Stimulated activated CD4-positive, alpha-beta T cell treated with anti-CD3 and anti-CD28 coated beads, Interleukin-4, amount 100 ng/mL, for 24 hours (primary cell): ENCODE measurements at places on chromosomes 1 and 21.

- DNase-seq, result no peak
Observed at GRCh38 chr1:196774603-196775002, at the start of gene CFHR3. Gene CFHR3, plus strand, starts transcription at chr1:196774840. Its CDS starts 47 bp downstream, at chr1:196774887.

- no peak for DNase-seq
Observed at GRCh38 chr1:150543500-150544143, 5.6 kb upstream of the ADAMTSL4 start.

DNA sequence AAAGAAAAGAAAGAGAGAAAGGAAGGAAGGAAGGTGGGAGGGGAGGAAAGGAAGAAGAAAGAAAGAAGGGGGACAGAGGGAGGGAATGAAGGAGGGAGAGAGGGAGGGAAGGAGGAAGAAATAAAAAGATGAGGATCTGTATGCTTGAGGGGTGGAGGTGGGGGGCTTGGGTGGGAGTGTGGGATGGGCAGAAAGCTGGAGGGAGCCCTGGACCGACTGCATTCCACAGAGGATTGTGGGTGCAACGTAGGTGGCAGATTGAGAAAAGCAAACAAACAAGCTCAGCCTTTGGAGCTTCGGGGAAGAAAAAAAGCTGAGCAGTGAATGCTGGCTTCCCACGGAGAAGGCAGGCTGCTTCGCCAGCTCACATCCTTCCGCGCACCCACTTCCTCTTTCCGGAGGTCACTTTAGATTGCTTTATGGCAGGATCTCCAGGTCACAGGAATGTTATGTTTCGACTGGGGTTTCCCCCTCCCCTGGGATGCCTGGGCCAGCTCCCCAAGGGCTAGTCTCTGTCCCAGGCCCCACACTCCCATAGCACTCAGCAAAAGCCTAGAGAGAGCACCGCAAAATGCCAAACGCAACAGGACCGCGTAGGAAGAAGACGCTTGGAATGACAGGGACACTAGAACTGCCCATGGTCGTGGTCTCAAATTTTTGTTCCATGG lies 20.7 kb upstream of the LGALS8 start:
- peak; percentile 11 for DNase-seq

GRCh38 chr1:3547055-3548005 lies 64.0 kb downstream of the MEGF6 start:
- no peak for DNase-seq

DNA sequence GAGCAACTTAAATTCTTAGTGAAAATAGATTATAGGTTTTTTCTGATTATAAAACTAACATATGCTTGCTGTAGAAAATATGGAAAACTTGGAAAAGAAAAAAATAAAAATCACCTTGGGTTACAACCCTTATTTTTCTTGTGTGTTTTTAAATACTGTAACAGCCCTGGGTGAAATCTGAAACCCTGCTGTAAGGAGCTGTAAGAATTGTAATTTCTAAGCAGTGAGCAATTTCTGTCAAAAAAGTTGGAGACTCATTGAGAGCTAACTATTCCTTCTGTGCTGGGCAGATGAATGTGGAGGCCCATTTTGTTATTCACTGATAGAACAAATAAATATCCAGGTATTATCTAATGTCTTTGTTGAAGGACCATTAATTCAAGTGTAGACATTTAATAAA lies 42.6 kb downstream of the ADCY10 start:
- no peak for DNase-seq

GRCh38 chr21:45562965-45563364 lies 20.7 kb upstream of the SLC19A1 start:
- DNase-seq, result no peak

GRCh38 chr1:153384958-153385580 lies 5.8 kb downstream of the S100A8 start:
- no peak for DNase-seq

- DNase-seq, result no peak
Observed at GRCh38 chr1:15899266-15899665, 51.8 kb downstream of the SPEN start.

GRCh38 chr1:223358826-223359225 lies 5.2 kb downstream of the SUSD4 start:
- DNase-seq, result no peak

GRCh38 chr1:1435106-1435903 lies at the start of gene VWA1:
Gene VWA1, plus strand, starts transcription at chr1:1435690. Its CDS starts 59 bp downstream, at chr1:1435749.
- peak; percentile 60 for DNase-seq

GRCh38 chr1:56002231-56002630 lies 577.1 kb downstream of the PLPP3 start:
- no peak for DNase-seq

DNA sequence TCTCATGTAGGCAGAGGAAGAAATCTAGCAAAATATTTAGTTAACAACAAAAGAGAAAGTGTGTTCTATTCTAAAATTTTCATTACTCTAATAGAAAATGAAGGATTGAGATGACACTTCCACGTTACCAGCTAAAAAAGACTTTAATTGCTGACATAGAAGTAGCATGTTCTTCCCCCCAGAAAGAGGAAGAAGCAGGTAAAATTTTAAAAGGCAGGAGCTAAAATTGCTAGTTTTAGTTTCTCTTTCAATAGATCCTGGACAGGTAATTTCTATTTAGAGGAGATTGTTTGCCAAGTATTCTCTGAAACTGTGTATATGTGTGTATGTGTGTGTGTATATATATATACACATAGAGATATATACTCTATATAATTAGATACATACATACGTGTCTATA lies 248.1 kb upstream of the FMN2 start:
- no peak for DNase-seq

DNA sequence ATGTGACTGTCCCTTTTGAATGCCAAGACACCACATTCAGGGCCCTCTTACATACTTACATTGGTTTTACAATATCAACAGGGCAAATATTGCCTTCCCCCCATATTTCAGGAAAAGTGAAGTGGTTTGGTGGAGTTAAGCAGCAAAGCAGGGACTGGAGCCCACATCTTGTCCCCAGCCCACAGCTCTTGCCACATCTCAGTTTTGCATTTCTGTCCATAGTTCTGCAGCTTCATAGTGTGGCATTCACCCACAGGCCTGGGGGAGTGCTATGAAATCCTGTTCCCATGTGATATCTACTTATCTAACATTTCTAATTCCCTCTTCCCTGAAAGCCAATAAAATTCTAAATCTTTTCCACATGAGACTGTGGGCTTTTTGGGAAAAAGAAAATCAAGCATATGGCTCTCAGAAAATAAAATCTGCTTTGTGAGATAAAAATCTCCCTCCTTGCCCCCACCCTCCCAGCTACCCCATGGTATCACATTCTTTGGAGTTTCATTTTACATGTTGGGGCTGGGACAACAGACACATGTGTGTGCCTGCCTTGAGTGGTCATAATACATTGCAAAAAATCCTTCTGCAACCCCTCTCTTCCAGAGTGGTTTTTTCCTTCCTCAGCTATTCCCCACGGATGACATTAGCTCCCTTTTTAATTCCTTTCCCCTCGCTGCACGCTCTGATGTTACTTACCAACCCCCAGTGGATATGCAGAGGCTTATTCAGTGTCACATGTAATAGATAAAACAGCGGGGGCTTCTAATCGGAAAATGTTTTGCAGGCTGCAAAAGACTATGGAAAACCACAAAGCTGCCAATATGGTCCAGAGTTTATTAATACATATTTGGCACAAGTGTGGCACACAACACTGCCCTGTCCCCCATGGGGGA lies 20.5 kb upstream of the CD2 start:
- DNase-seq, result no peak

DNA sequence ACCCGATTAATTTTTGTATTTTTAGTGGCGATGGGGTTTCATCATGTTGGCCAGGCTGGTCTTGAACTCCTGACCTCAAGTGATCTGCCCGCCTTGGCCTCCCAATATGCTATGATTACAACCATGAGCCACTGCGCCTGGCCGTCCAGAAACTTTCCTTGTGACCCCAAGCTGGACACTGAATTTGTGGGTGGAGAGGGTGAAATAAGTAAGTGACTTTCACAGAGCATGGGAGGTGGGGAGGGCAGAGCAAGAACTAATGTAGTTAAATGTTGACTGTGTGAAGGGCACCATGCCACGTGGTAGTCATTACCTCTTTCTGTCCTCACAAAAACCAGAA lies 2.7 kb upstream of the UTP11 start:
- DNase-seq, result no peak

- no peak for DNase-seq
Observed at GRCh38 chr1:29239142-29239541, 2.8 kb downstream of the PTPRU start.

- no peak for DNase-seq
Observed at GRCh38 chr1:239939602-239940001, 152.1 kb upstream of the FMN2 start.

- no peak for DNase-seq
Observed at GRCh38 chr1:109228167-109228566, 14.4 kb downstream of the SARS1 start.

DNA sequence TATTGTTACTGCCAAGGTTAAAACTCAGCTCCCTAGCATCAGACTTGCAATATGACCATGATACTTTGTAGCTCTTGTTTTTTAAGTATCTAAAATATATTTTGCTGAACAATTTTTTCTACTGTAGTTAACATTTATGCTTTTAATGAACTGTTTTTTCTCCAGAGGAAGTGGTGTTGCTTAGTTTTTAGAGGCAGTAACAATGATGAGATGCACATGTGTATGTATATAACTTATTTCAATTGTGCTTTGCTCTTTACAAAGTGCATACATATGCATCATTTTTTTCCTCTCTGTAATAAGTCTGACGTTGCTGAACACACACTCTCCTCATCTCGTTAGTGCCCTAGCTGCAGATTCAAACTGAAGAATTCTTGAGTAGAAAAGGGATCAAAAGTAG lies 418.8 kb downstream of the ZP4 start:
- no peak for DNase-seq

- DNase-seq, result no peak
Observed at GRCh38 chr1:184759112-184759511, 4.5 kb upstream of the EDEM3 start.

DNA sequence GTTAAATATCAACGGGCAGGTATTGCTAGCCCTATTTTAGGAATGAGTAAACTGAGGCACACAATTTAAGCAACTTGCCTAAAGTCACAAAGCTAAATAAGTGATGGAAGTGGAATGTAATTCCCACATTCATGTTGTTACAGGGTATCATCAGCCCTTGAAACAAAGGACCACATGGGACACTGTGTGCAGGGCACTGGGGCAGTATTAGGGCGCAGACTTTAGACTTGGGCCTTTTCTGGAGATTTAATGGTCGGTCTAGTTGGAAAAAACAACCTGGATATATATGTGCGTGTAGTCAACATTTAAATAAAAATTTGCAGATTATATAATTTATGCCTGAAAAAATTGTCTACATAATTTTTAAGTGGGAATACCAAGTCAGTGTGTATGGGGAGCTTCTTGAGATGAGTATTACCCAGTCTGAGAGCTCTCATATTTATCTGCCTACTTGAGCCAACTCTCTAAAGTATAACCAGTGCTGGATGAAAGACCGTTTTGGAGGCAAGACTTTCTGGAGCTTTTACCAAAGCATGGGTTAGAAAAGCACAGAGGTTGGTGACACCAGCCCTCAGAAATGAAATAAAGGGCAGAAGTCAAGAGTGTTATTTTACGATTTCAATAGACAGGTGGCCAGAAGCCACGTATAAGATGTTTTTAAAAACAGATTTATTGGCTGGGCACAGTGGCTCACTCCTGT lies 1.6 kb downstream of the KDM1A start:
- no peak for DNase-seq

GRCh38 chr1:208977638-208978256 lies 605.8 kb upstream of the CAMK1G start:
- no peak for DNase-seq

DNA sequence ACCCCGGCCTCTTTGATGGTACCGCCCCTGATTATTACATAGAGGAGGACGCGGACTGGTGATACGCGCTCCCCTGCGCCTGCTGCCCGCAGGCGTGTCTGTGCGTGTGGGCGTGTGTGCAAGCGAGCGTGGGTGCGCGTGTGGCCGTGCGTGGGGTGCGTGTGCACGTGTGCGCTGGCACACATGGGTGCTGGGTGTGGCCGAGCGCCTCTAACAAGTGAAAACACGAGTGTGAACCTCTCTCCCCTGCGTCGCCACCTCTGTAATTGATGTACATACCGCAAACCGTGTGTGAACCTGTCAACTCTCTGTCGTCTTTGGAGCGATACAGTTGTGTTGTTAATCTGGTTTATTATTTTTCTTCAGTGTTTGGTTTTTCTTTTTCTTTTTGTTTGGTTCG lies 87.8 kb upstream of the TMEM51 start:
- DNase-seq, result no peak

DNA sequence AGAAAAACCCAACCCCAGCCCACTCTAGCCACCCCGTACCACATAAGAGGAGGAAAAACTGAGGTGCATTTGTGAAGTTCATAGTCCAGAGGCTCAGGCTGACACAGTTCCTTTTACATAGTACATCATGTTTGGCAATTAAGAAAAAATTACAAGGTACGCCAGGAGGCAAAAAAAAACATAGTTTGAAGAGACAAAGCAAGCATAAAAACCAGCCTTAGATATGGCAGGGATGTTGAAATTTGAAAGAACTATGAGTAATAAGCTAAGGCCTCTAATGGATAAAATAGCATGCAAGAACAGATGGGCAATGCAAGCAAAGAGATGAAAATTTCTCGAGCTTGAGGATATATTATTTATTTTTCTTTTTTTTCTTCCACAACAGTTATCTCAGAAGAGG lies 31.9 kb downstream of the MIXL1 start:
- no peak for DNase-seq

- no peak for DNase-seq
Observed at GRCh38 chr1:28417441-28417922, 47.9 kb downstream of the PHACTR4 start.

DNA sequence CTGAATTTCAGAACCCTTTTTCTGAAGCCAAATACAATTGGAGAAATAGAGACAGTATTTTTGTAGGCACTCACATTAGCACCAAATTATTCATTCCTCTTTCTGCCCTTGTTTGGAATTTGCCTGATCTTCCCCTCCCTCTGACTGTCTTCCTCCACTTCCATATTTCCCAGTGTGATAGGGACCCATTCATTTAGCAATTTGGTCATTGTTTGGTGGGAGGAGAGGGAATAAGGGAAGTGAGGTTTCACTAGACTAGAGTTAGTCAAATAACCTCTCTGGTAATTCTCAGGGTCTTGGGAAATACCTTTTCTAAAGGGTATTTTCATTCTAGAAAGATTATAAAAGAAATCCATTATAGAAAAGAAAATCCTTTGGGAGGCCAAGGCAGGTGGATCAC lies 31.0 kb upstream of the MTMR11 start:
- DNase-seq, result no peak

- DNase-seq, result no peak
Observed at GRCh38 chr1:183096894-183097293, 73.7 kb downstream of the LAMC1 start.

DNA sequence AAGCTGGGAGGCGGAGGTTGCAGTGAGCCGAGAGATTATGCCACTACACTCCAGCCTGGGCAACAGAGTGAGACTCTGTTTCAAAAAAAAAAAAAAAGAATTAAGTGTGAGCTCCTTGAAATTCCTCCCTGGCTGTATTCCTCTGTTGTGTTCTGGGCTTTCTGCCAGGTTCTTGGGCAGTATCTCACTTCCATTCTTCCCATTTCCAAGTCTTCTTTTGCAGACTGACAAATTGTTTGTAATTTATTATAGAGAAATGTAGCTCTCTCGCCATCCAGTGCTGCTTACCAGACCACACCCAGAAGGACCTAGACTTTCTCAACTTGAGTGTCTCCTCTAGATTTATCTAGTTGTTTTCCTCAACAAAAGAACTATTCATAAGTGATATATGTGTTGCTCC lies 105.0 kb upstream of the ADGRL2 start:
- DNase-seq, result no peak

- no peak for DNase-seq
Observed at GRCh38 chr1:209587789-209588188, 4.3 kb downstream of the CAMK1G start.

GRCh38 chr21:36425286-36425685 lies 40.1 kb downstream of the CHAF1B start:
- DNase-seq, result no peak

GRCh38 chr1:112840631-112841624 lies 115.1 kb downstream of the SLC16A1 start:
- DNase-seq, result no peak
